Common myeloid progenitor, CD34-positive (primary cell): ENCODE measurements at places on chromosomes 3 and 15.
A peak's percentile ranks its signal among the peaks of the same experiment; 100 is the strongest.

GRCh38 chr15:38829086-38829485, 264.5 kb upstream of the RASGRP1 start:
- no peak overlapping the region for H3K27ac ChIP-seq
- H3K4me1 ChIP-seq: no peaks in the 10 kb centered on the region
- no peak overlapping the region for H3K4me3 ChIP-seq
- DNase-seq: no peak
- H3K27me3 ChIP-seq: no peaks in the 10 kb centered on the region

GRCh38 chr3:45528429-45528828, 66.1 kb upstream of the LIMD1 start:
- no peak for DNase-seq
- no peak overlapping the region for H3K27ac ChIP-seq
- no peaks in the 10 kb centered on the region for H3K27me3 ChIP-seq
- H3K4me1 ChIP-seq: no peaks in the 10 kb centered on the region
- peaks cover 41% of the 10 kb centered on the region for H3K36me3 ChIP-seq
- no peak overlapping the region for H3K4me3 ChIP-seq

DNA sequence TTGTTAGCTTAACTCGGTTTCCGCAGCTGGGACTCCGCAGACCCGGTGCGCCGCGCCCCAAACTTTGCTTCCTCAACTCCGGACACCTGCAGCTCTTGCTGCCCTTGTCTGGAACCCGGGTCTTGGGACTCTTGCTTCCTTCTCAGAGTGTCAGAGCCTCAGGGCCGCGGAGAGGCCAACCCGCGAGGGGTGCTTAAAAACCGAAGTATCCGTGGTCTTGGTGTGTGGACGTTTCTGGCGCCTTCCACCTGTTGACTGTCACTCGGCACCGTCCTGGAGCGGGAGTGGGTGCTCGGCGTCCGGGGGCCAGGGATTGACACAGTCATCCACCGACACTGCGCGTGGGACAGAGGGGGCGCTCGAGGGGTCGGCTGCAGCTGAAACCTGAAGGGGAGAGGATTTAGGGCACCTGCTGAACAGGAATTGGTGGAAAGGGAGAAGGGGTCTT, 386 bp downstream of the SQOR start:
- H3K27me3 ChIP-seq: no peaks in the 10 kb centered on the region
- peak overlapping the region; percentile 93 for H3K4me3 ChIP-seq
- H3K27ac ChIP-seq: no peak overlapping the region
- H3K36me3 ChIP-seq: no peaks in the 10 kb centered on the region
- peaks cover 47% of the 10 kb centered on the region for H3K4me1 ChIP-seq

DNA sequence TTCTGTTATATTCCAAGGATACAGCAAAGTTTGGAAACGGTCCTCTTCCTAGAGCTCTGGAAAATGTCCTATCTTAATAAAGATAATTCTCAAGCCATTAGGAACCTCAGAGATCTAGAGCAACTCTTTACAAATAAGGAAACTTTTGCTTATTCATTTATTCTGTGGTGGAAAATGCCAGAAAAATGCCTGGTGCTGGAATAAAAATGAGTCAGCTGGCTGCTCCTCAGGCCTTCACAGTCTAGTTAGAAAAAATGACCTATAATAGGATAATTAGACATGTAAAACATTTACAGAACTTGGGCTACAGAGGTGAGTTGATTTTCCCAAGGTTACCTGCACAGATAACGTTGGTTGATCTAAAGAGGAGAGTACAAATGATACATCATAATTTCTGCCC, 372.5 kb downstream of the NLGN1 start:
- no peaks in the 10 kb centered on the region for H3K4me1 ChIP-seq
- no peak overlapping the region for H3K4me3 ChIP-seq
- H3K27ac ChIP-seq: no peak overlapping the region
- H3K27me3 ChIP-seq: no peaks in the 10 kb centered on the region
- no peak for DNase-seq

GRCh38 chr3:149393345-149394160, 16.1 kb upstream of the TM4SF1 start:
- no peaks in the 10 kb centered on the region for H3K27me3 ChIP-seq
- no peaks in the 10 kb centered on the region for H3K36me3 ChIP-seq
- DNase-seq: peak; percentile 76
- no peak overlapping the region for H3K27ac ChIP-seq
- no peaks in the 10 kb centered on the region for H3K4me1 ChIP-seq

- no peaks in the 10 kb centered on the region for H3K4me1 ChIP-seq
- H3K36me3 ChIP-seq: peaks cover 36% of the 10 kb centered on the region
- H3K27me3 ChIP-seq: no peaks in the 10 kb centered on the region
- H3K27ac ChIP-seq: no peak overlapping the region
- no peak for DNase-seq
Observed at GRCh38 chr3:37571269-37571668, 290.4 kb upstream of the CTDSPL start.

GRCh38 chr15:59312205-59312604, 60.5 kb downstream of the MYO1E start:
- no peaks in the 10 kb centered on the region for H3K36me3 ChIP-seq
- no peak overlapping the region for H3K27ac ChIP-seq
- H3K4me3 ChIP-seq: no peak overlapping the region
- no peaks in the 10 kb centered on the region for H3K27me3 ChIP-seq

GRCh38 chr3:13838421-13838820, 41.5 kb downstream of the WNT7A start:
- H3K4me1 ChIP-seq: no peaks in the 10 kb centered on the region
- H3K27me3 ChIP-seq: no peaks in the 10 kb centered on the region
- no peak for DNase-seq
- no peak overlapping the region for H3K27ac ChIP-seq

GRCh38 chr3:43689766-43690399, 855 bp upstream of the ABHD5 start:
- no peaks in the 10 kb centered on the region for H3K27me3 ChIP-seq
- no peaks in the 10 kb centered on the region for H3K36me3 ChIP-seq
- no peak overlapping the region for H3K27ac ChIP-seq
- H3K4me1 ChIP-seq: peaks cover 20% of the 10 kb centered on the region
- DNase-seq: no peak

- DNase-seq: no peak
- no peaks in the 10 kb centered on the region for H3K4me1 ChIP-seq
- no peaks in the 10 kb centered on the region for H3K27me3 ChIP-seq
- H3K4me3 ChIP-seq: no peak overlapping the region
- H3K36me3 ChIP-seq: peaks cover 30% of the 10 kb centered on the region
- H3K27ac ChIP-seq: no peak overlapping the region
Observed at GRCh38 chr3:37054370-37054769, 61.1 kb downstream of the MLH1 start.

DNA sequence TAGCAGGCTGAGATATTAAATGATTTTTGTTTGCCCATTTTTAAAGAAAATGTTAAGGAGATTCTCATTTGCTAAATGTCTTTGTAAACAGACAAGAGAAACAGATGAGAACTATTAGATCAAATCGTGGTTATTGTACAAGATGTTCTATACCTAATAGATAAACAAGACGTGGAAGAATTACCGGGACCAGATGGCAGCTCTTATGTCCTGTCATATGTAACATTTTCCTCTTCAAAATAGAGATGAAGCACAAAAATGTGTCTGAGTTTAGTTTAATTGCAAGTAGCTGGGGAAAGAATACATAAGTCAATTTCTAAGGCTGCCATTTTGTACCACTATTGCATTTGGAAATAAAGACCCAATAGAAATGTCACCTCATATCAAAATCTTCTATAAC, 553.7 kb downstream of the TUSC7 start:
- no peaks in the 10 kb centered on the region for H3K4me1 ChIP-seq
- no peaks in the 10 kb centered on the region for H3K27me3 ChIP-seq
- H3K27ac ChIP-seq: no peak overlapping the region
- no peak overlapping the region for H3K4me3 ChIP-seq
- DNase-seq: no peak
- H3K36me3 ChIP-seq: no peaks in the 10 kb centered on the region

- no peak overlapping the region for H3K4me3 ChIP-seq
- H3K27me3 ChIP-seq: no peaks in the 10 kb centered on the region
- H3K36me3 ChIP-seq: peaks cover 5% of the 10 kb centered on the region
- H3K4me1 ChIP-seq: no peaks in the 10 kb centered on the region
- no peak for DNase-seq
Observed at GRCh38 chr3:20147361-20147760, 38.6 kb downstream of the SGO1 start.

DNA sequence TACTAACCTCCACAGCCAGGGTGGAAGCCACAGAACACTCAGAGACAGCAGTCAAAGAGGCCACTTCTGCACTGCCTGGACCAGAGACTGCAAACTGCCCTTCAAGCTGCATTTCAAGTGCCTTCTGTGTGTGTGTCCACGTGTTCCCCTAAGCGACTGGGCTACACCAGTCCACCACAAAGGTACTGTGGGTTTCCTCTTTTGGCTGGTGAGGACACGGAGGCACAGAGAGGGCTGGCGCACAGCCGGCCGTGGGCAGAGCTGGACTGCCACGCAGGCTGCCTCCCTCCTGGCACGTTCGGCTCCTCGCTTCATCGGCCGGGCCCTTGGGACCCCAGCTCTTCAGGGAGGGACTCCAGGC, 60.9 kb downstream of the MGLL start:
- peak overlapping the region; percentile 75 for H3K27ac ChIP-seq
- peaks cover 81% of the 10 kb centered on the region for H3K4me1 ChIP-seq
- H3K36me3 ChIP-seq: peaks cover 2% of the 10 kb centered on the region
- DNase-seq: peak; percentile 80

- H3K4me3 ChIP-seq: no peak overlapping the region
- no peaks in the 10 kb centered on the region for H3K4me1 ChIP-seq
- no peak overlapping the region for H3K27ac ChIP-seq
- no peak for DNase-seq
- no peaks in the 10 kb centered on the region for H3K27me3 ChIP-seq
- no peaks in the 10 kb centered on the region for H3K36me3 ChIP-seq
Observed at GRCh38 chr15:76084256-76084655, 24.5 kb downstream of the TMEM266 start.

GRCh38 chr15:51966192-51966591, 5.4 kb downstream of the LEO1 start:
- peaks cover 14% of the 10 kb centered on the region for H3K4me1 ChIP-seq
- H3K27ac ChIP-seq: no peak overlapping the region
- no peak overlapping the region for H3K4me3 ChIP-seq
- peaks cover 41% of the 10 kb centered on the region for H3K36me3 ChIP-seq
- no peak for DNase-seq
- no peaks in the 10 kb centered on the region for H3K27me3 ChIP-seq

DNA sequence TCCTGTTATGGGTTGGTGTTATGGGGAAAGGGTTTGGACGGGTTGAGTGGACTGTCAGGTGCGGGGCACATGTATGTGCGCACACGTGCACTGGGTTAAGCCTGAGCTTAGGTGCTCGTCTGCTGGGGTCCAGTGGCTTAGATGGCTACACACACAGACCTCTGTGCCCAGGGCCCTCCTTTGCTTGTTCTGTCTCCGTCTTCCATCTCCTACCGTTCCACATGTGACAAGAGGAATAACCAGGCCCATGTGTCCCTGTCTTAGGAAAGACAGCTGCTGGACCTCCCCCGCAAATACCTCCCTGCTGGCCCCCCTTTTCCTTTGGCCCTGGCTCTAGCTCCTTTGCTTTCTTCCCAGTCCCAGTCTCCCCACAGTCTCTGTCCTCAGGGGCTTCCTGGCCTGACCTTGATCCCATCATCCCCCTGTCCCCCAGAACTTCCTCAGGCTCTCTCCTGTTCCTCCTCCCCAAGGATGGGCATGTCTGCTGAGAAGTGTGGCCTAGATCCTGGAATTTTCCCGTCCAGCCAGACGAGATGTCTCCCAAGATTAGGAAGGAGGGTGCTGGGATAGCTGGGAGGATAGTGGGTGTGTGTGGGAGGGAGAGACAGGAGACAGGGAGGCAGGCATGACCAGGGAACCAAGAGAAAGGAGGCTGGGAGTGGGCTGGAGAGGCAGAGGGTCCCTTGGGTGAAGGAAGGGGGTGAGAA, 797 bp upstream of the THPO start:
- no peak overlapping the region for H3K4me3 ChIP-seq
- no peaks in the 10 kb centered on the region for H3K36me3 ChIP-seq
- H3K27me3 ChIP-seq: peaks cover 44% of the 10 kb centered on the region
- no peak overlapping the region for H3K27ac ChIP-seq

DNA sequence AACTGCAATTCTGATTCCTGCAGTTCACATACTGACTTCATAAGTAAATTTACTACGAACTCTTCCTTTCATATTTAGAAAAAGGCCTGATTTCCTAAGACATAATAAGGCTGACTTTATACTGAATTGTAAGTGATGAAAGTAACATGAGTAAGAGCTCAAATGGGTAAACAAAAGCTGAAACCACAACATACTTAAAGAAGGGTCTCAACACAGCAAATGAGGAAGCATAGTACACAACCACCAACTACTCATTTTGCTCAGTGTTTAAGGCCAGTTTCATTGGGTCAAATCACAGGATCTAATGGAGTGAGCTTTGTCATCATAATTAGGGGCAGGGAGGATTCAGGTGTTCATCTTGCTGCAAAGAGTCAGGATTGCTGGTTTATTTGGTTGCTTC, 81.4 kb downstream of the SETD2 start:
- no peak for DNase-seq
- H3K36me3 ChIP-seq: peaks cover 77% of the 10 kb centered on the region
- H3K27me3 ChIP-seq: no peaks in the 10 kb centered on the region
- H3K4me3 ChIP-seq: no peak overlapping the region
- peaks cover 6% of the 10 kb centered on the region for H3K4me1 ChIP-seq

- DNase-seq: no peak
- no peak overlapping the region for H3K4me3 ChIP-seq
- H3K27ac ChIP-seq: no peak overlapping the region
Observed at GRCh38 chr3:105674437-105675065, 194.3 kb downstream of the CBLB start.

GRCh38 chr15:63970621-63971426, 75.5 kb downstream of the DAPK2 start:
- no peaks in the 10 kb centered on the region for H3K27me3 ChIP-seq
- no peak for DNase-seq
- no peak overlapping the region for H3K27ac ChIP-seq
- no peak overlapping the region for H3K4me3 ChIP-seq

GRCh38 chr3:134600206-134600605, 50.6 kb downstream of the KY start:
- no peaks in the 10 kb centered on the region for H3K36me3 ChIP-seq
- H3K27me3 ChIP-seq: no peaks in the 10 kb centered on the region
- H3K27ac ChIP-seq: no peak overlapping the region
- no peak overlapping the region for H3K4me3 ChIP-seq
- no peak for DNase-seq

GRCh38 chr3:97793420-97794019, 28.3 kb upstream of the CRYBG3 start:
- peak; percentile 63 for DNase-seq
- no peaks in the 10 kb centered on the region for H3K36me3 ChIP-seq
- no peak overlapping the region for H3K27ac ChIP-seq

GRCh38 chr15:94059013-94059587, 172.3 kb upstream of the MCTP2 start:
- H3K4me3 ChIP-seq: no peak overlapping the region
- H3K27ac ChIP-seq: no peak overlapping the region
- DNase-seq: no peak
- H3K27me3 ChIP-seq: no peaks in the 10 kb centered on the region
